ENCODE measurements at places on chromosomes 4 and X.

DNA sequence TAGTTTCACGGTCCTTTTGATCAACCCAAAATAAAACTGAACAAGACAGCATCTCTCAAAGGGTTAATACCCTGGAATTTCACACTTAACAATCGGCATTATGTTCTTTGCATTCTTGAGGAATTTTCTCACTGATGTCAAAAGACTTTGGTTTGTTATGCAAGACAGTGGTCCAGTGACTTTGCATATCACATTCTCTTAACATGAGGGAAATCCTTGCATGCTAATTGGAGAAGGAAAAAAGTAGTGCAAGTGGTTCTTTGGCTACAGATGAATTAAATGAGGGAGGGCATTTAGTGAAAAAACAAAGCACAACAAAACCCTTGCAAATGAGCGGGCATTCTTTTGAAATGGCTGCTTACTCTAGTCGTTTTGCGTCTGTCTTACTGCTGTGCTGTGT is 105.1 kb upstream of the LIMCH1 start:
- no peak for DNase-seq

- DNase-seq: no peak
Measured at GRCh38 chrX:10395179-10395578, 225.2 kb downstream of the MID1 start.

DNA sequence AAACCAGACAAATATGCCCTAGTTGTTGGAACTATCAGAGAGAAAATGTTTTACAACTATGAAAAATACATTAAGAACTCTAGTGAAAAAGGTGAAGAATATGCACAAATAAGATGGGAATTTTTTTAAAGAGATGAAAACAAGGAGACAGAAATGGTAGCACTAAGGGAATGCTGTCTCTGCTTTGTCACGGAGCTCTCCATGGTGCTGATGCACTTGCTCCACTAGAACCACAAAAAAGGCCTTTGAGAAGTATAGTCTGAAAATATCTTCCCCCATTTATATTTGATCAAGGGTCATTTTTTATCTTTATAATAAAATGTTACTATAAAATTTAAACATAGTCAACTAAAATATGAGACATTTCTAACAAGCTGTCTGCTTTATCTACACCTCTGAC is 1655.5 kb upstream of the AGA start:
- DNase-seq: no peak

GRCh38 chr4:182695009-182695408 is 222.2 kb downstream of the DCTD start:
- DNase-seq: no peak

DNA sequence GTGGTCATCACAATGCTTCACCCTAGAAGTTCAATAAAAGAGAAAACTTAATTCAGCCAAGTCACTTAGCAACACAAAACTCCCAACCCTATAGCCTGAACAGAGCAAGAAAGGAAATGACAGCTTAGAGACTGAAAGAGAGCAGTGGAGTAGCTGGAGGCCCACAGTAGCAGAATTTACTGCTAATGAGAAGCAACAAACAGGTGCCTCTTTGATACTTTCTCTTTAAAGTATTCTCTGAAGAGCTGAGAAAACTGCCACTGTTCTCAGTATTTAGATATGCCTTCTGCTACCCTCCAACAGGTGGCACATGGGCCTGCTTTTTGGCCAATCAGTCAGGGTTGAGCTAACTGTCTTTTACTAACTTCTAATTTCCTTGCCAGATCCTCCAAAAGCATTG is 240.0 kb downstream of the GPC3 start:
- no peak for DNase-seq

GRCh38 chrX:129626026-129626425 is 28.7 kb downstream of the APLN start:
- DNase-seq: no peak

GRCh38 chr4:142809559-142809958 is 36.5 kb downstream of the INPP4B start:
- DNase-seq: no peak

- DNase-seq: no peak
Measured at GRCh38 chr4:139813881-139814280, 148.3 kb downstream of the MGST2 start.

DNA sequence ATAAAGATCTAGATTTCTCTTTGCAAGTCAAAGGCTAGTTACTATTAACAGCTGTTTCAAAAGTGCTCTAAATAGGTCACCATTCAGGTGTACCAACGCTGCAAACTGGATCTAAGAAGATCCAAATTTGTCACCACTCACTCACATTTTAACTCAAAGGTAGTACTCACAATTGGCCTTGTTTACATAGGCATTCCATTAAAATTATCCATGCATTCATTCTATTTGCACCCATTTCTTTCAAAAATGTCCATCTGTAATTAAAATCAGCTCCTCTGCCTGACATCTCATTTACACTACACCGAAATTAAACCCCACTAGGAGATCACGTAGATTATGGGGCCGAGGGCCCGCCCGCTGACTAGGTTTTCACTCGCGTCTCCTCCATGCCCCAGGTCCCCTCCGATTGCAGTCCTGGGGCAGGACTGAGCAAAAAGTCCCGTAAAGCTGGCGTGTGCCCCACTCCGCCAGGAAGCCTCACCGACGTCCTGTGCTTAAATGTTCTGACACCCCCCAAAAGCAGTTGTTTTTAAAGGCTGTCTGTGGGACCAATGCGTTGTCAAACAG is 1.3 kb upstream of the ING2 start:
- no peak for DNase-seq

DNA sequence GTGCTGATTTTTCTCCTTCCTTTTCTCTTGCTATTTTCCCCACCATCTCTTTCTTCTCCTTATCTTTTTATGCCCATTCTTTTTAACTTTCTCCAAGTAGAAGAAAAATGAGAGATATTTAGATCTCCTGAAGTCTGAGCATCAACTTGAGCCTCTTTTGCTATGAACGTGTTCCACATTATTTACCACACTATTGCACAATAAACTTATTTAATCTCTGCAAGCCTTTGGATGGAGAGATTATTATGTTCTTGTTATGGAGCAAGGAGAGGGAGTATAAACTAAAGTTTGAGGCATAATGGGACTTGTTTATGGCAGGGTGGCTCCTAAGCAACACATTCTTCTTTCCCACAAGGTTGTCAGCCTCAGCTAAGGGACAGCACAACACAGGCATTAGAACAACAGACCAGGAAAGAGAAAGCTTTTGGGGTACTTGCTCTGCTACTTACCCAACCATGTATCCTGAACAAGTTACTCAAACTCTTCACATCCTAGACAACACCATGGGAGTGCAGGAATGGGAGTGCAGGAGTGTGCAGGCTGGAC is 365.5 kb upstream of the BOD1L1 start:
- no peak for DNase-seq

DNA sequence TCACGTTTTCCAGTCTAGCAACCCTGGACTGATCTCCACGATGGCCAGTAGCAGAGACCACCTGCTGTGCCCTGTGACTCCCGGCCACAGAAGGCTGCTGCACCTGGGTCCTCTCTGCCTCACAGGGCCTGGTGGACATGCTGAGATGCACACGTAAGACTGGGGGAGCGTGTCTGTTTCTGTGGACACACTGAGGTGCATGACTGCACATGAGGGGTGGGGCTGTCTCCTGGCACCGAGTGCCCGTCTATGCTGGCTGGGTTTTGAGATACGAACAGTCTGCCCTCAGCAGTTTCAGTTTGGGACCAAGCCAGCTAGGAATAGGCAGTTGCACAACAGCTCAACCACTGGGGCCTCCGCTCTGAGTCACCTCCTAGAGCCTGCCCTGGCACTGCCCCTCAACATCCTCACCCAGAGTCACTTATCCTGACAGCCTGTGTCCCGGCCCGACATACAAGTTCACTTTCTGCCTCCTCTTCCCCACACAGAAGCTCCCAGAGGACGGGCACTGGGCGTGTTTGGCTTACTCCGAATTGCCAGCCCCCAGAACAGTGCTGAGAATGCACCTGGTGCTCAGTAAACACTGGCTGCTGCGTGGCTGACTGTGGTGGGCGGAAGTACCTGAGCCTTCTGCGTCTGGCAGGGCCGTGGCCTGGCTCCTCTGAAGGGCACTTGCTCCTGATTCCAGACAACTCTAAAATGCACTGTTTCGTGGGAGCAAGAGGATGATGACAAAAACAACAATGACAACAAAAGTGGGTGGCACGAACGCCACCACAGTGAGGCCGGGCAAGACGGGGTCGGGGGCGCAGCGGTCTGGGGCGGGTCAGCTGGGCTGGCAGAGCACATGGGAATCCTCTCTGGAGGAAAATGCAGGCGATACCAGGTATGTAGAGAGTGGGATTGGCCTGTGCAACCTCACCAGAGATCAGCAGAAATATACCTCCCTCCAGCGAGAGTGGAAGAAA is 30.9 kb downstream of the RNF212 start:
- DNase-seq: peak; percentile 10

GRCh38 chr4:39362827-39363226 is 3.3 kb downstream of the RFC1 start:
- no peak for DNase-seq

DNA sequence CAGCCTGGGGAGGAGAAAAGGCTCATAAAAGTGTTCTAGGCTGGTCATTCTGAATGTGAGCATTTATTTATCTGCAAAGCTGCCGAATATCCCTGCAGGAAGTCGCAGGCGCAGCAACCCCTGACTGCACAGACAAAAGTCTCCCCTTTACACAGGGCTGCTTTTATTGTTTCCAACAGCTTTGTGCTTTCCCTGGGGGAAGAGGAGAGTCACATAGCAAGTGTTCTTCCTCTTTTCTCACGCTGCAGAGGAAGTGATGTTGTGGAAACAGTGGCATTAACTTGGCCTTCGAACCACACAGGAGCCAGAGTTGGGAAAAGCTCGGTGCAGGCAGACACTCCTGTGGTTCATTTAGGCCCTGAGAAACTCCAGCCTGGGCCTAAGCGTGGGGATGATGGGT is 81.5 kb upstream of the BCOR start:
- no peak for DNase-seq

DNA sequence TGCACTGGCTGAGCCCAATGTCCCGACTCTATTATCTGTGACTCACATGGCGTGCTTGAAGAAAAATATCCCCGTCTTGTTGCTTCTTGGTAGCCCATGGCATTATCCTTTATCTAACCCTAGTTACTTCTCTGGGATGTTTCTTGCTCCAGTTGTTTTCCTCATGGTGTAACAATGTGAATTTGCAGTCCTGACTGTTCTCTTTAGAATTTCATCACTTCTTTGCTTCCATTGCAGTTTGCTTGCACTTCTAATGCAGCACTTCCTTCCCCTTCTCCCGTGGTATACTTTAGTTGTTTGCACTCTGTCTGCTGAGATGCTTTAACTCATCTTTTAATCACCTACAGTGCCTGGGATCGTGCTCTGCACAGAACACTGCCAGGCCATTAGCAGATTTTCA is 126.9 kb downstream of the MAML3 start:
- DNase-seq: no peak

DNA sequence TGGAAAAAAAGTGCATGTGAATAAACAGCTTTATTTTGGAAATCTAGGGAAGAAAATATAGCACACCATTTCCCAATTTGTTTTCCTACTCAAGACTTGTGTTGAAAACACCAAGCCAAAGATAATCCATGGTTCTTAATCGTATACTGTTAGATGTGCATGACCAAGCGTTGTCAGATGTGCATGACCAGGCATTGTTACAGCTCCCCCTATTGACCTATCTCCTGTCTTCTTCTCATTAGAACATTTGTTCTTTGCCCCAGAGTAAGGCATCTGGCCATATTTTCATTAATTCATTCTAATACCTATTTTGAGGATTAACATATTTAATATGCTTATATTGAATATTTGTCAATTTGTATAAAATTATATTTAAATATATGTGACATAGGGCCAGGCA is 14.4 kb upstream of the VCX start:
- peak; percentile 2 for DNase-seq

DNA sequence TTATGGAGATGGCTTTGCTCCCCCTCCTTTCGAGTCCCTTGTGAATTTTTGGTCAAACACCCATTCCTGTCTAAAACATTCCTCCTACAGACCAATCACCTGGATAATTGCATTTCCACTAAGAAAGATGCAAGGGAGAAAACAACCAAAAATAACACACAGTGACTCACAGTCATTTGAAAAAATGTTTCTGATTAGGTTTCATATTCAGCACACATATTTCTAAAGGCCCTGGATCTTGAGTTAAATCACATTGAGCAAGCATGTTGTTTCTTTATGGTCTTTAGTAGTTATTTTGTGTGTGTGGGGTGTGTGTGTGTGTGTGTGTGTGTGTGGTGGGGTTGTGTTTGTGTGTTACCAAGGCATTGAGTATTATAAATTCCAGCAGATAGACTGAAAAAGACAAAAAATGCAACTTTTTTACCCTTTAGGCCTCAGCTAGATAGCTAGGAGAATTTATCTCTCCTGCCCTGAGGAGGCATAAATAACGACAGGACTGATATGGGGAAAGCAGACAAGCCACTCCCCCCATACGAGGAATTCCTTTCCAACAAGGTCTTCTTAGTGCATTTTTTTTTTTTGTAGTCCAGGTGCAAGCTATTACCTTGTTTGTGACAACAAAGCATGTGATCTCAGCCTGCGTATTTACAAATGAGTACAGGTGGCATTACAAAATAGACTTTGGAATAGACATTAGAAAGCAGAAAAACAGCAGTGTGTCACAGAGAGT is 265.4 kb upstream of the ADGRL3 start:
- no peak for DNase-seq

DNA sequence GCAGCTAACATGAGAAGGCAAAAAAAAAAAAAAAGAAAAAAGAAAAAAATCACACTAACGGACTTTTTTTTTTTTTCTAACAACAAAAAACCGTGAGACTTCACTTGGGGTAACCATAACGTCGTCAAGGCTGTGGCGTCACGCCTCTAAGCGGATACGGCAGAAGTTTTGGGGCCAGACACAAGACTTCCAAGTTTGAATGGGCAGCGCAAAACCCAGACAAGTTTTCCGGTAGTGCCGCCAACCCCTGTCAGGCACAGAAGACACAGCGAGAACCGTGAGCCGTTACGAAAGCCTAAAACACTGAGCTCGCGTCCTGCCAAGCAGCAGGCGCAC is 556 bp upstream of the SMARCA5 start:
- no peak for DNase-seq

GRCh38 chr4:119328695-119329094 is 6.8 kb upstream of the FABP2 start:
- no peak for DNase-seq
